CD4-positive, alpha-beta T cell treated with Interleukin-17A for 4 hours (primary cell): ENCODE measurements at places on chromosomes 16 and 17.

DNA sequence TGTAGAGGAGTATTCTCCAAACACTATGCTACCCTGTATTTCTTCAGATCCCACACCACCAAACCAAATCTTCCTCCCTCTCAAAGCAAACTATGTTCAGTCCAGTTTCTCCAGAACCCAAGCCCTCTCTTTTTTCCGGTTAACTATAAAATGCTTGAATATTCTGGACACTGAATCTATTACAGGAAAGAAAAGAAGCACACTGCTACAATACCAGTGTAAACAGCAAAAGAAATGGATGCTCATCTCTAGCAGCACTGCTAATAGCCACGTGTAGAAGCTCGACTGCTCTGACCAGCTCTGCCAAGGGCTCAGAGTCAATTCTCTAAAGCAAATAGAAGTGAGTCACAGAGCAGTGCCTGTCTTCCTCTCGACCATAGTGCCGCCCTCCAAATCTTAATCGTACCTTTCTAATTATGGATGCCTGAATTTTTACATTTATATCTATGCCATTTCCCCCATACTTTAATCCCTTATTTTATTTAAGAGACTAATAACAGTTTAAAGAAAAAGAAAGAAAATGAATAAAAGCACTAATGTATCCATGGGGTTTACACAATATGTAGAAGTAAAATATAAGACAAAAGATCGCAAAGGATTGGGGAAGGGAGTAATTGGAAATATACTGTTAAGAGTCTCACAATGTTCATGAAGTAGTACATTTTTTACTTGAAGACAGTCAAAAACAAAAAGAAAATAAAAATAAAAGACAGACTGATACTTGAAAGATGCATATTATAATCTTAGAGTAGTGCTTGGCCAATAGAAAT is 154.5 kb downstream of the PARN start:
- DNase-seq: no peak

GRCh38 chr17:76997981-76998531 is 129.9 kb downstream of the MGAT5B start:
- peak; percentile 58 for DNase-seq

DNA sequence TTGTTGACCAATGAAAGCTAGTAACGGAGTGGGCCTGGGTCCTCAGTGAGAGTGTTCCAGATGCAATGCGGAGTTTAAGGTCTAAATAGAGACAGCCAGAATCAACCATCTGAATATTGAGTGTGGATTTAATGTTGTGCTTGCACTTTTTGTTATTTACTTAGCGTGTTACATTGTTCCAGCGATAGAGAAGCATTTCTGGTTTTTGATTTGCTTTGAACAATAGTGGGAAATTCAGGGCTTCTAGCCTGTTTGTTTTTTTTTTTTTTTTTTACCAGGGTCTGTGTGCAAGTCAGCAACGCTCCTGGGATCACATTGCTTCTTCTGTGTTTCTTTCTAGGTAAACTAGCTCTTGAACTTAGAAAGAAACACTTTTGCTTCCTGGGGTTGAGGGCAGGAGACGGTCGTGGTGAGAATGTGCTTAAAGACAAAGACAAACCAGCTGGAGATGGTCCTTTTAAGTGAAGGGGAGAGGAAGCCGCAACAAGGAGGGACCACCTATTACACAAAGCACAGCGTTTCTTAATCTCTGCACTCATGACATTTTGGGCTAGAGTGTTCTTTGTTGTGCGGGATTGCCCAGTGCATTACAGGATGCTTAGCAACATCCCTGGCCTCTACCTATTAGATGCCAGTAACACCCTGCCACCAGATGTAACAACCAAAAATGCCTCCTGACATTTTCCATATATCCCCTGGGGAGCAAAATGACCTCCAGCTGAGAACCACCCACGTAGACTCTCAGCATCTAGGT is 119.2 kb downstream of the MAP2K6 start:
- DNase-seq: no peak

- DNase-seq: no peak
Observed at GRCh38 chr17:78558989-78559388, 18.2 kb downstream of the DNAH17 start.

- DNase-seq: no peak
Observed at GRCh38 chr17:13989138-13989537, 80.2 kb upstream of the COX10 start.

GRCh38 chr17:50150354-50151040 is at the start of gene PPP1R9B:
Gene PPP1R9B (minus strand): TSS chr17:50150677. CDS start chr17:50150513, 164 bp downstream.
- DNase-seq: no peak
